ENCODE measurements at places on chromosomes 1 and 21.
A peak's percentile ranks its signal among the peaks of the same experiment; 100 is the strongest.

- no peak for DNase-seq
Observed at GRCh38 chr1:111538343-111539025, 35.1 kb upstream of the ADORA3 start.

- DNase-seq = no peak
Observed at GRCh38 chr1:192814805-192815204, 6.0 kb downstream of the RGS2 start.

- DNase-seq = no peak
Observed at GRCh38 chr1:54159733-54160316, 7.0 kb upstream of the CDCP2 start.

- DNase-seq = no peak
Observed at GRCh38 chr21:37828556-37828955, 87.7 kb downstream of the KCNJ6 start.

DNA sequence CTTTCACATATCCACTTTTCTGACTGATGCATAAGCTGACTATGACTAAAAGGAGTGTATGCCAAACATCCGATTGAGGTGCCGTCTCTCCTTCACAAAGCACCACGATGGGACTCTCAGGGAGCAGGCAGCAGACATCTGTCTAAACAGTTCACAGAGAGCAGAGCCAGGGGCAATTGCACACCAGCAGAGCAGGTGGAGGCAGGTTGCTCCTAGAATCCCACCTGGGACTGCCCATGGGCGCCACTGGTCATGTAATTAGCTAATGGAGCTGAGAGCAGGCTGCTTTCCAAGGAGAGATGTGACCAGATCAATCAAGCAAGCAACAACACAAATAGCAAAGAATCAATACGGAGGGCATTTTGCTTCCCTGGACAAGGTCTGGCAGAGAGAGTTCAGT lies 30.5 kb upstream of the COA6 start:
- DNase-seq = no peak

DNA sequence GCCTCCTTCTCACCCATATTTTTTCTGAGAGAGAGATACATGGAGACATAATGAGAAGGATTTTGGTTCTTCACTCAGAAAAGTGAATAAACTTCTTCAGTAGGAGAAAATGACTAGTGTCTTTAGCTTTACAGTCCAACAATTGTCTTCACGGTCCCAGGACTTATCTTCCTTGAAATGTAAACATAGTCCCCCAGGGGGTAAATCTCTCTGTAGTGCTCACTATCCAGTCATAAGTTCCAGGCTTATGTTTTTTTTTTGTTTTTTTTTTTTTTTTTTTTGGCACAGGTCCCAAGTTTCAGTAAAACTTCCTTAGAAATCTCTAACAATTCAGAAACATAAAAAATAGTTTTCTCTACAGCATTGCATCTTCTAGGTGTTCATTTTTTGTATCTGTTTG lies 890.2 kb upstream of the B3GALT2 start:
- no peak for DNase-seq

DNA sequence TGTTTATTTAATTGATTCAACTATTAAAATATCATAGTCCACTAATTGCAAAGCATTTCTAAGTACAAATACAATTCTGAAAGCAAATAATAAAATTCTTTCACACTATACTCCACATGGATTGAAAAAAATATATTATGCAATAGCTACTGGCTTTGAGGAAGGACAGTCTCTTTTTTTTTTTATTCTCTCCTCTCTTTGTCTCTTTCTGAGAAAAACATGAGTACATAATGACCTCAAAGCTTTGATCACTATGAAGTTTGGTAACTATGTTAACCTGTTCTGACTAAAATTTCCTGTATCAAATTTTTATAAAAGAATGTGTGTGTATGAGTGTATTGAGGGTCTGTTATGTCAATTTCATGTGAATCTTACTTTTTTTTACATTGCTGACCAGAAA lies 96.2 kb downstream of the RGS2 start:
- no peak for DNase-seq

DNA sequence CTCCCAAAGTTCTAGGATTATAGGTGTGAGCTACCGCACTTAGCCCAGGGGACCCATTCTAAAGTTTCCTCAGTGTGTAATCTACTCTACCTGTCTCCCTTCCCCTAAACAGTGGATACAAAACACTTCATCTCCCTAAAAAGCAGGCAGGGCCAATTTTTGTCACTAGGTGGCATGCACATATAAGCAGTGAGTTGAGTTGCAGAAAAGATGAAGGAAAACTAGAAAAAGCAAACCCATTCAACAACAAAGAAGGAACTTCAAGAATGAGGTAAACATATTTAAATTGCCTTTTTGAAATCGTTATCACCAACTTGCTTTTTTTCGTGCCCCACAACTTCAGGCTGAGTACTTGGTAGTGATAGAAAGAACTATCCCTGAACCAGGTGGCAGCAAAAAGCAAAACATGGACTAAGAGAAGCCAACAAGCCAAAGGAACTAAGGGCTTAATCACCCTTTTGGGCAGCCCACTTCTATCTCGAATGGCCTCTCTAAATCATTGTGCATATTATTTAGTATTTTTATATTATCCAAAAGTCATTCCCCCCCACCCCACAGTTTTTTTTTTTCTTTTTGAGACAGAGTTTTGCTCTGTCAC lies 19.7 kb upstream of the ALDH9A1 start:
- DNase-seq = peak; percentile 71

- DNase-seq = no peak
Observed at GRCh38 chr21:16676391-16676790, 836.5 kb upstream of the CXADR start.

DNA sequence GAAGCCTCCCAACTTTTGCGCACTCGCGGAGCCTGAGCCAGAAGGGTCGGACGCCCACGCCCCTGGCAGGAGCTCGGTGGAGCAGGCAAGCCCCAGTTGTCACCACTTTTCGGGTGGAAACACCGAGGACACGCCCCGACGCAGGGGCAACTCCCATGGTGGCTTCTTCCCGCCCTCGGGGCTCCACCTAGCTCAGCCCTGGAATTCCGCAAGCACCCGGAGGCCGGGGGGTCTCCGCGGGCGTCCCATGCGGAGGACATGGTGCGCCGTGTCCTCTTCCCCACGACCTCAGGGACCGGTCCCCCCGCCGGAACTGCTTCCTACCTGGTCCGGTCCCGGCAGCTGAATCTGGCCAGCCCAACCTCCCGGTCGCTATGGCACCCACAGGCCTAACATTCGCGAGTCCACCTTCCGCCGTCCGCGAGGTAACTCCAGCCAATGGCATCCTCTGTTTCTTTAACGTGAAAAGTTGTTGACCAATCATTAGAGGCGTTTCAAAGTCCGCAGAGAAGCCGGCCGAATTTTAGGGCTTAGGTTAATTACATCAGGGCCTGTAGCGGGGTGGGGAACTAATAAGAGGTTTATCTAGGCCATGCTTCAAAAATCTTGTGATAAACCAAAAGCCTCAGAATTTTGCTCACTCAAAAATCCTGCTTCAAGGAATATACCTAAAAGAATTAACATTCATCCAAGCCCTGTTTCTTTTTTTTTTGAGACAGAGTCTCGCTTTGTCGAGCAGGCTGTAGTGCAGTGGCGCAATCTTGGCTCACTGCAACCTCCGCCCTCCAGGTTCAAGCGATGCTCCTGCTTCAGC lies at the start of gene STPG1:
STPG1 (minus strand) TSS at position 433 of the 814 bp plus-strand sequence. CDS start 12,394 bp downstream, outside the sequence.
- peak; percentile 89 for DNase-seq

DNA sequence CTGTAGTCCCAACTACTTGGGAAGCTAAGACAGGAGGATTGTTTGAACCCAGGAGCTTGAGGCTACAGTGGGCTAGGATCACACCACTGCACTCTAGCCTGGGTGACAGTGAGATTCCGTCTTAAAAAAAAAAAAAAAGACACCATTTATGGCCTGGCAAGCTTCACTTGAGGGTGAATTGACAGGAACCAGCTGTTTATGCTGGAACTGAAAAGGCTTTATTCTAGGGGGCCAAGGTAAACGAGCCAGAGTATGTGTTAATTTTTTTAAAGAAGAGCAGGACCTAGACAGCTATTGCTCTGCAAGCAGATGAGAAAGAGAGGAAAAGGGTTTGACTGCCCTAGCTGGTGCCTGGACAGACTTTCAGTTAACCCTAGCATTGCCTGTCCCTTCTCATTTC lies 37.0 kb downstream of the S100A6 start:
- DNase-seq = no peak

DNA sequence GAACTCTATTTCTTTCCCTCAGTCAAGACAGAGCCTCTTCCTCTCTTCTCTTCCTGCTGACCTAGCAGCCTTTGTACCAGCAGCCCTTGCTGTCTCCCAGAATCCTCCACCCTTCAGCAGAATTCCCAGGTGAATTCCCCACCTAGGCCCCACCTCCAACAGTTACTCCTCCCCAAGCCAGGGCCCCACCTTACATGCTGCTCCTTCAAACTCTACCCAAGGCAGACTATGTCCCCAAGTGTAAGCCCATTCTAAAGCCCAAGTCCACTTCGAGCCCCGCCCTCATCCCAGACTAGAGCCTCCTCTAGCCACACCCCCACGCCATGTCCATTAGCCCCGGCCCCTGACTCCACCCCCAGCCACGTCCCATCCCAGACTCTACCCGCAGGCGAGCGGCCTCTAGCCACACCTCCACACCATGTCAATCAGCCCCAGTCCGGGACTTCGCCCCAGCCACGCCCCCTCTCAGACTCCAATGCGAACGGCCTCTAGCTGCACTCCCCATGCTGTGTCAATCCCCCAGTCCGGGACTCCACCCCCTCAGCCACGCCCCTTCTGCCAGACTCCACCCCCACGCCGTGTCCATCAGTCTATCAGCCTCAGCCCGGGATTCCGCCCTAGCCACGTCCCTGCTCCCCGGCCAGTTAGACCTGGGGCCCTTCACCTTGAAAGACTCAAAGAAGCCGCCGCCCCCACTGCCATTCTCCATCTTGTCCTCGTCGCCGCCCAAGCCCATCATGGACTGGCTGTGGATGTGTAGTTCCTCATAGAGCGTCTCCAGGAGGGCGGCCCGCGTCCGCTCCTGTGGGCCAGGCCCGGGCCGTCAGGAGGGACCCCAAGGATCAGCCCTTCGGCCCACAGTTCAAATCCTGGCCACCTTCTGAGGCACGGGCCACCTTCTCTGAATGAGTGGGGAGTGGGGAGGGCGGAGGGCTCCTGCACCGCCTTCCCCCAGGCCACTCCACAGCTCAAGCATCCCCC lies 61.3 kb downstream of the RAP1GAP start:
- DNase-seq = peak; percentile 85

DNA sequence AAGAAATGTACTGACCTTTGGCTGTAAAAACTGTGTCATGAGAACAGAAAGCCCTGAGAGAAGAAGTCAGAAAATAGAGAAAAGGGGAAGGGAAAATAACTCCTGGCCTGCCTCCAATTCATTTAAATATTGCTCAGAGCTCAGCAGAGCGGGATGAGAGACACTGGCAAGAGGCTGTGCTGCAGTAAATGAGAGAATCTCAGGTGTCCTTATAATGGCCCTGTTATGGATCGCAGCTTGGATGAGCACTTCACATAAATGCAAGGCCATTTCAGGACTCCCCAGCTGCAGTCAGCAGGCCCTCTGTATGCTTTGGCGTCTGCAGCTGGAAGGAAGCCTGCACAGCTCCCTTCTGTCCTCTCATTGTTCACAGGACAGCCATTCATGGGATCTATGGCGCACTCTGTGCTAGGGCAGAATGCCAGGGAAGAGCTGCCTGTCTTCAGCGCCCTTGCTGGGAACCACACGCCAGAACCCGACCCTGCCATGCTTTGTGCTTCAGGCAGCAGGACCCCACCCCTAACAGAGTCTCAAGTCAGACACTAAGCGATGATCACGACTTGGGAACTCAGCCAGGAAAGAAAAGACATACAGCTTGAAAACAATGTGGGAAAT lies 20.7 kb upstream of the ABCB10 start:
- peak; percentile 54 for DNase-seq

GRCh38 chr1:99236756-99237155 lies 27.5 kb upstream of the PLPPR4 start:
- DNase-seq = no peak

DNA sequence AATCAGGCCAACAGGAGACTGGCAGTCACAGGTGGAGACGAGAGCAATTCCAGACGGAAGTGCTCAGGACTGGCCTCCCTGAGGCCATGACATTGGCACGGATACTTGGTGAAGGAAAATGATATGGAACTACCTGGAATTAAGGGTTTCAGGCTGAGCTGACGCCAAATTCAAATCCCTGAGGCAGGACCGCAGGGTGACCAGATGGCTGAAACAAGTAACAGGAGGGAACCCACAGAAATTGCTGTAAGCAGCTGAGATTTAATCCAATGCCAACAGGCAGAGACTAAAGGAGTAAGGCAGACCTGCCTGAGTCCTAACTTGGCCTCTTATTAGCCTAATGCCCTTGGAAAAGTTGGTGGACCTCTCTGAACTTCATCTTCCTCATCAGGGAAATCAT lies 76.2 kb downstream of the ERG start:
- no peak for DNase-seq

DNA sequence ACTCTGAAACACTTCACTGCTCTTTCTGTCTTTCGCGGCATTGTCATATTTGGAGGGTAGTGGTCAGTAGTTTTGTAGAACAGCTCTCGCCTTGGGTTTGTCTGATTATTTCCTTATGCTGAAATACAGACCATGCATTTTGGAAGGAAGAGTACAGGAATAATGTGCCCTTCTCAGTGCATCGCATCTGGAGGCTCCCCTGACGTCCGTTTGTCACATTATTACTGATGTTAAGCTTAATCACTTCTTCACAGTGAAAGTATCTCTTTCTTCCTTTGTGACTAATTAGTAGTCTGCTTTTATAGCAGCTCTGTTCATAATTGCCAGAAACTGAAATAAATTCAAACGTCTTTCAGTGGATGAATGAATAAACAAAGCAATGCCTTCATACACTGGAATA lies 85.7 kb upstream of the CXADR start:
- no peak for DNase-seq

DNA sequence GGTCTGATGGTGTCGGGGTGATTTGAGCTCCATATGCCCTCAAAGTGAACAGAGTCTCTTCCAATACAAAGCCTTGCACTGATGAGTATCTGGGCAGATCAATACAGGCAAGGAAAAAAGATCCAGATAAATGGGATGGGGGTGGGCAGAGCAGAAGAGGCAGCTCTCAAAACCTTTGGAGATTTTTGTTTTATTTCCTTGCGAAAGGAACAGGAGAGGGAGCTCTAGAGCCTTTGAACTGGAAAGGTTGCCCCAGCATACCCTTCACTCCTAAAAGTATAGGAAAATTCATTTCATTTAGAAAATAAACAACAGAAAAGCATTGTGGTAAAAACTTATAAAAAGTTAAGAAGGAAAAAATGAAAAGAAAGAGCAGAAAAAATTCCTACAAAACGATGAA lies 31.4 kb upstream of the OLIG2 start:
- peak; percentile 5 for DNase-seq

DNA sequence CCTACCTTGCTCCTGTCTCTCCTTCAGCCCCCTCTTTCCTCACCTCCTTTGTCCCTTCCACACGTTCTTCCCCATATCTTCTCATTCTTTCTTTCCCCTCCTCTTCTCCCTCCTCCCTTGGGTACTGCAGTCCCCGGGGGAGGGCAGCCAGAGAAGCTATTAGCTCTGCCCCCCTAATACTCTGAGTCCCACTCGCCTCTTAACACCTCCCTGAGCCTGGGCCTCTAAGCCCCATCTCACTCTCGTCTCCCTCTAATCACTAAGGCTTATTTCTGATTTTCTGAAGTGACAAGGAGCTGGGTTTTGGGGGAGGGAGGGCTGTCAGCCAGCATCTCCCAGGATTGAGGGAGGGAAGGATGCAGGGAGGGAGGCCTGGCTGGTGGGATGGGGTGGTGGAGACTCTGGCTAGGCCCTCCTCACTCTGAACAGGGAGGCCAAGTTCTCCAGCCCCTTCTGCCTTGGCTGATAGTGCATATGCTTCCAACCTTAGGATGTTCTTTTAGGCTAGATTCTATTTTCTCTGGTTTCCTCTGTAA lies 25.6 kb upstream of the DMBX1 start:
- no peak for DNase-seq

Measured in GM12865 (cell line).